ENCODE measurements at places on chromosomes 5 and 9.

GRCh38 chr9:27408482-27408881 is 111.5 kb upstream of the EQTN start:
- DNase-seq = no peak

GRCh38 chr5:153792305-153792704 is 246.4 kb downstream of the FAM114A2 start:
- no peak for DNase-seq

GRCh38 chr5:73890569-73890968 is 264.6 kb downstream of the ARHGEF28 start:
- no peak for DNase-seq

DNA sequence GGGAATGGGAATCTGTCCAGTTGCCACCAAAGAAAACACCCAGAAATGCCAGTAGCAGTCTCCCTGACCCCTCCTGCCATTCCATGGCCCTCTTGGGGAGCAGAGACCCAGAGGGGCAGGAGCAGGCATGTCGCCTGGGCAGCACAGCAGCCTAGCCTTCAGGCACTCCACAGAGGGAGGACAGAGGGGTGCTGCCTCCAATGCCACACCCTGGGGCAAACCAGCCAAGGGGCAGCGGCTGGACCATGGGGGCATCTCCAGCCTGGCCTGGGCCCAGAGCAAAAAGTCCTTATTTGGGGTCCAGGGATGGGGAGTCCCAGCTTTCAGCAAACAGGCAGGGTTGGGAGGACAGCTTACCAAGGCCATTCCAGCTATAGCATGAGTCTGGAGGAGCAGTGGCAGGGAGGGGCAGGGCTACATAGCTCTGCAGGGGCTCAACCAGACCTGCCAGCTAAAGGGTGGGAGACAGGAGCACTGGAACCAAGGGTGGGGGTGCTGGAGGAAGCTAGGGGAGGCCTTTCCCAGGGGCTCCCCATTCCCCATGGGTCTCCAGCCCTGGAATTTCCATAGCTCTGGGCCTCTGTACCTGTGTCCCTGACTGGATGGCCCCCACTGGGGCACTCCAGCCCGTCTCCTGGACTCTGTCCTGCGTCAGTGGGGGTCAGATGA is 6.7 kb downstream of the BRD3 start:
- DNase-seq = no peak

- no peak for DNase-seq
These were observed 54.7 kb downstream of the GAS1 start for GRCh38 chr9:86892576-86892975.

GRCh38 chr9:6007058-6007769 is 8.2 kb downstream of the RANBP6 start:
- DNase-seq = peak; percentile 85

DNA sequence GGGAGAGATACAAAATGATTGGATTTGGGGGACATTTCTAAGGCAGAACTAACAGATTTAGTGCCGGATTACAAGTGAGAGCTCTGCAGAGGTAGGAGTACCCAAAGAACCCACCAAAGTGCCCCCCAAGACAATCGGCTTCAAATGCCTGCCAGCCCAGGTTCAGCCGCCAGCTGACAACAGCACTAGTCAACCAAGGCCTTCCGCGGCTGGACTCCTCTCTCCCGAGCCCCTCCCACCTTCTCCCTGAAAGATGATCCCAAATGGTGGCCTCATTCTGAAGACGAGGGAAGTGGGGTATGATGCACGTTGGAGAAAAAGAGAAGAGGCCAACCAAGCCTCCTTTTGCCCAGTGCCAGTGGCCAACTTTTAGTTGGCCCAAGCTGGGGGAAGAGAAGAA is 210.4 kb upstream of the SLC30A5 start:
- no peak for DNase-seq

- no peak for DNase-seq
These were observed 101.3 kb downstream of the C9orf152 start for GRCh38 chr9:110106661-110107060.

DNA sequence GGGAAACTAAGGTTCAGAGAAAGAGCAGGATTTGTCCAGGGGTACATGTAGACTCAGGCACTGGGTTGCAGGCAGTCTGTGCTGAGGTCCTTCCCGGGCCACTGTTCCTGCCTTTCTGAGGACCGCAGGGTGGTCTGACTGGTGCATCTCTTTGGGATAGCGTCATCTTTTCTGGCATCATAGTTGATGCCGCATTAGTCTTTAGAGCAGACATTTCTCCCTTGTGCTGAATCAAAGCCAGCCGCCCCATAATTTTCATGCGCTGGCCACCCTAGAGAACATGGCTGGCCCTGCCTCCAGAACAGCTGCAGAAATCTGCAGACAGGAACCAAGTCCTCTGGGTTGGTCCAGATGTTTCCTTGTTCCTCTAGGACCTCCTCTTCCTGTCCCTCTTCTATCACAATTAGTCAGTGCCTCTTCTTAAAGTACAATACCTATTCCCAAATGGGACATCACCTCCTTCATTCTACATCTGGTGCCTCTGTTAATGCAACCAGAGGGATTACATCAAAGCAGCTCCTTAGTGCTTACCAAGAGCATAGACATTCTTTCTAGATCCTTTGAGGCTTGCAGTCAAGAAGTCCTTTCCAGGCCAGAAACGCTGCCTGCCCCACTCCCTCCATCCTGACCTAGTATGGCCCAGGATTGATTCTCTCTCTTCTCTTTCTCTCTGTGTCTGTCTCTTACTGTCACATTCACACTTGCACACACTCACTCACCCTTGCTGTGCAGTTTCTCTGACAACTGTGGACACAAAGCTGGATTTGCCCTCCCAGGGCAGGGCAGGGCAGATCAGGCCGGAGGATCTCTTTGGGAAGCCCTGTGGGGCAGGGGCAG is 42.0 kb upstream of the ORM1 start:
- DNase-seq = no peak
